ENCODE measurements at places on chromosomes 2 and 18.
A peak's percentile ranks its signal among the peaks of the same experiment; 100 is the strongest.

- no peak for DNase-seq
Observed at GRCh38 chr2:68287580-68288441, 31.9 kb downstream of the CNRIP1 start.

DNA sequence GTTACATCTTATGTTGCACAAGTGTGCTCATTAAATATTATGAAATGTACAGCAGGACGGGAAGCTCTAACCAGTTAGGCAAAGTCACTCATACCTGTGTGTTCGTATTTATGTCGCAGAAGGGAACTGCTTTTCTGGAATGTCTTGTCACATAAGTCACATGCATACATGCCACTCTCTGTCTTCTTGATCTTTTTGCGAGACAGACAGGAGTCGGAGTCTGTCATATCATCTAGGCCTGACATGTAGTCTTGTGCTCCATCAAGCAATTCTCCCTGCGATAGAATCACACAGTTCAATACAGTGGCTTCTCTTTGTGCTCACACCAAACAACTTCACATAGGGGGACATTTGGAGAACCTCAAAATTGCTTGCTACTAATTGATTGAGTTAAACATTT lies 123.6 kb downstream of the ZEB2 start:
- DNase-seq, result no peak

DNA sequence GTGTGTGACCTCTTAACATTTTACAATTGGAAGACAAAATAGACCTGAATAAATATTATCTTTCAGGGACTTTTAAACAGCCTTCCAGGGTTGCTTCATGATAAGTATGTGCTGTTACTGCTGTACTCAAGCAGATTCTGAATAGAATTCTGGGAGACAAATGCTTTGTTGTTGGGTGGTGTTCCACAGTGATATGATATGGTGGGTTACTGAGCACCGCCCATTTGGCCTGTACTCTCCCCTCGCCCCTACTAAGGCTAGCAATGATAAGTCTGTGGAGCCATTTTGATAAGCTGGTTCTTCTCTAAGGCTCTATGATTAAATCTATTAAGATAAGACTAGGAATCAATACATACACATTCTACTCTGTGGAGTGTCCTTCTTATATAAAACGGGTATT lies 89.8 kb upstream of the ITGA4 start:
- DNase-seq, result no peak

GRCh38 chr2:20126040-20126439 lies 74.6 kb upstream of the LAPTM4A start:
- no peak for DNase-seq

- DNase-seq, result no peak
Observed at GRCh38 chr2:65351234-65351947, 81.0 kb downstream of the SPRED2 start.

DNA sequence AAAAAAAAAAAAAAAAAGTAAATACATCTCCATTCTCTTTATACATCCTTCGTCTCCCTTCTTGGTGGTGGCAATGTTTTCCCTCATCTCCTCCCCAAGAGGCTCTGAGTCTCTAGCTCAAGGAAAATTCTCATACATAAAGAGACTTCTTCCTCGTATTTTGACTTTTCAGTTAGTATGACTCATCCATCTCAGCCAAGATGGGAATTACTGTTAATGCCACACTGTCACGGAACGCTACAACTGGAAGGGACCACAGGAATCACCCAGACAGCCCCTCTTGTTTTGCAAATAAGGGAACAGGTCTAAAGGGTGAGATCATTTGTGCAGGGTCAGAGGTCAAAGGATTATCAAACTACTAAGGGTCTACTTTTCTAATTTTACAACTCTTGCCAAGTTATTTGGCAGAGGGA lies 19.5 kb downstream of the NFE2L2 start:
- no peak for DNase-seq

- no peak for DNase-seq
Observed at GRCh38 chr18:1891641-1892040, 679.7 kb downstream of the METTL4 start.

GRCh38 chr2:108288534-108289106 lies at the start of gene SULT1C2:
TSS of gene SULT1C2 (plus strand) at chr2:108288895. CDS start at chr2:108293668, 4,773 bp downstream.
- no peak for DNase-seq

DNA sequence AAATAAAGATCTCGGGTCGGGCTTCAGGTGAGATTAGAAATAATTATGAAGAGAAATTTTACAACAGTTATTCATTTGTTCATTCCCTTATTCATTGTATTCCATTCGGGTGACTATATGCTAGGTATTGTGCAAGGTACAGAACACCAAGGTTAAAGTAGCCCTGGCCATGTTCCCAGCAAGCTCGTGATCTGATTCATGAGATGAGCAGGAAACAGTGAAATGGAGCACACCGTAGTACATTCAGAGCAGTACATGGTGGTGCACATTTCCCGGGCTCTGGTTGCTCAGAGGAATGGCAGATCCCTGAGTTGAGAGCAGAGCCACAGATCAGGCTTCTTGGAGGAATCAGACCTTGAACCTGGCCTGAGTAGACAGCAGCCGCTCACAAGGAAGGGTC lies 87.7 kb downstream of the PRKRA start:
- DNase-seq, result no peak

DNA sequence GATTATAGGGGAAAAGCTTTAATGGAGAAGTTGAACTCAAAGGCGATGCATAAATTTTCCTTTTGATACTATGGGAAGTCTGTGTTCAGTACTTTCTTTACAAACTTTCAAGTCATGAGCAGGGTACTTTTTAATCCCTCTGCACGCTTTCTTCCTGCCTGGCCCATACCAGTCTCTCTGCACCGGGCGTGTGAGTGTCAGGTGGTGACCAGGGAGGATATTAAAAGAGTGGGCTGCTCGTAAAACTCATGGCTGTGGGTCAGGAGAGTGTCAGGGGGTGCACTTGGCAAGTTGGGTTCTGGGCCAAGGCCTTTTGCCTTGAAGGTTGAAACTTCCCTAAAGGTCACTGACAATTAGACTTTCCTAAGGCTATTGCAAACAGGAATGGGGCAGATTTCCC lies 367.8 kb downstream of the GPD2 start:
- DNase-seq, result no peak

DNA sequence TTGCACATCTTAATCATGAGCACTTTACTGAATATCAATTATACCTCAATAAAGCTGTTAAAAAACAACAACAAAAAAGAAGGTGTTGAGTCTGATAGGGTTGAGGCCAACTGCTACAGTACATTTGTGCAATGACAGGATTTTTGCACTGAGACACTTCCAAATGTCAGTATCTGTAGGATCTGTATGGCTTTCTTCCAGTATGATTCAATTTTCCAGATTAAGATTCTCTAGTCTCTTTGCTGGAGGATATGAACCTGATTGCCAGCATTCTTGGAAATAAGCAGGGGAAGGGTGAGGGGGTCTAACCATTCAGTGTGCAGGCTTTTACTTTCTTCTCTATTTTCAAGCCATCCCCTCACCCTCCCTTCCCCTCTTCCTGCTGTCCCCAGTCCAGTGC lies 85.1 kb downstream of the SEMA4F start:
- no peak for DNase-seq

GRCh38 chr2:17319090-17319489 lies 199.2 kb downstream of the RAD51AP2 start:
- no peak for DNase-seq

- no peak for DNase-seq
Observed at GRCh38 chr18:47531717-47532116, 280.3 kb upstream of the SKOR2 start.

GRCh38 chr18:11454040-11454439 lies 155.4 kb upstream of the SLC35G4 start:
- no peak for DNase-seq

DNA sequence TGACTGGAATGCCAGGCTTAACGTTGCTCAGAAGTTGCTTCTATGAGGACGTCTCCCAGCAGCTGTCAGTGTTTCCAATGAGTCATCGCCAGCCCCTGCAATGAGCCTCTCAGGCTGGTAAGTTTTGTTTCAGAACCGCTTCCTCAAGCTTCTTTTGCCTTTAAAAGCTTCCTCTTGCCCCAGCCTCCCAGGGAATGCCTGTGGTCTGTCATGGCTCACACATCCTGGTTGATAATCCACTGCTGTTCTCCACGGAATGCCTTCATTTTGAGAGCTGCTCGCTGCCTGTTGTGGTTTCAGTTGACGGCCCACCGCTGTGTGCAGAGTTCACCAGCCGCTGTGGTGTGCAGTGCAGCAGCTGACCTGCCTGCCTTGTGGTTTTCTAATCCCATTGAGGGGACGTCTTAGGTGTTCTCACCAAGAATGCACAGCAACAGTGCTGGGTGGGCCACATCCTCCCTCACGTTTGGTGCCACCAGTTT lies 96.4 kb downstream of the RTP5 start:
- DNase-seq, result no peak

- DNase-seq, result no peak
Observed at GRCh38 chr2:239182981-239183791, 217.6 kb downstream of the HDAC4 start.

GRCh38 chr2:2586068-2586776 lies 255.1 kb upstream of the MYT1L start:
- no peak for DNase-seq

DNA sequence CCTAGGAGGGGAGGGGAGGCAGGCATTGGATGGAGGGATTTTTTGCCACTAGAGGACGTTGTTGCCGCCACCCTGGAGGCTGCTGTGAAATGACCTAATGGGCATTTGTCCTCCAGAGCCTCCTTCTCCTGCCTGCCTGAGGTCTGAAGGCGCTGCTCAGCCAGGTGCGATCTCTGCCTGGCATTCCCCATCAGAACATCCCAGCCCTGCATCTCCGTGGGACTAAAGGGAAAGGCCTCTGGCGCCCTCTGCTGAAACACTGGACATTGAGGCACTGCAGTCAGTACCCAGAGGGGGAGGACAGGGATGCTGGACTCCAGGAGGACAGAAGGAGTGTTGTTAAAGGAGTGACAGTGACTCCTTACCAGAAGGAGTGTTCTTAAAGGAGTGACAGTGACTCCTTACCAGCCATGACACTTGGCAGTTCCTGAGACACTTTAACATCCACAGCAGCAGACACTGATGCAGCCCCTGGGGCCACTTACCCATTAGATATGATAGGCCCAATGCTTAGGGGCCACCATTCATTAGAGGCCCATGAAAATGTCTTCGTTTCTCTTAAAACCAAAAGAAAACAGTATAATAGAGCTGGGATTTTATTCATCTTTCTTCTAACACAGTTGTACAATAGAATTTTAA lies 17.0 kb downstream of the THNSL2 start:
- DNase-seq, result peak; percentile 17

- no peak for DNase-seq
Observed at GRCh38 chr2:38648107-38648761, 17.7 kb upstream of the GALM start.

- peak; percentile 76 for DNase-seq
Observed at GRCh38 chr2:53786705-53787613, at the start of the genes ASB3 and ERLEC1. TSS of gene ASB3 (minus strand) at chr2:53786953. CDS start at chr2:53765572, 21,381 bp downstream. TSS of gene ERLEC1 (plus strand) at chr2:53787044. CDS start at chr2:53787211, 167 bp downstream.

DNA sequence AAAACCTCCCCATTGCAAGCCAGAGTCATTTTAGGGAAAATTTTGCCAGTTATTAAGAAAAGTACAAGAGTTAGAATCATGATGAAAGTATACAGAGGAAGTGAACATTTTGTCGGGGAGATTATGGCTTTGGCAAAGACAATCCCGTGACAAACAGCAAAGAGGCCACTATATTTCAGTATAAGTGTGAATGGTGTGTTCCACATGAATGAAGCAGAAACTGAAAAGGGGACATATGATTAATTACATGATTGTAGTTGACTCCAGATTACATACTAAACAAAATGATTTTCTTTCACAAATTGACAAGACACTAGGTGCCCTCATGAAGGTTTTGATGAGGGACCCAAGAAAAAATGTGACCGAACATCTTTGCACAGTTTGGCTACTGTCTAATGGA lies 42.0 kb downstream of the SP140 start:
- no peak for DNase-seq

DNA sequence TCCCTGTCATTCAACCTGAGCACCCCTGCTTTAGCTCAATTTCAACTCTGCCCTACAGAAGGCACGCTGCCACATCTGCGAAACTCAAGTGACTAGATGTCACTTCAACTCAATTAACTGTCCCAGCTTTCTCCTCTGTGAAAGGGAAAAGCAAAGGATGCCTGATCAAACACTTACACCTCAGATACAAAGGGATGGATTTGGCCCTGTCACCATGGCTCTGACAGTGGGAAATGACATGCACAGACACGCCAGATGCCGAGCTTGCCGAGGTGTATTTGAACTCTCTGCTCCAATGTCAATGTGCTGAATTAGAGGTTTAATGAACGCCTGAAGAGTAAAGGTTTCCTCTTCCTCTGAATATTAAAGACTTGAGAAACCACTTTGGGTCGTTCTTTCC lies 481.1 kb downstream of the CBLN2 start:
- DNase-seq, result no peak

- DNase-seq, result no peak
Observed at GRCh38 chr2:45469314-45470099, 141.6 kb downstream of the SRBD1 start.

GRCh38 chr18:36499938-36500337 lies 202.4 kb downstream of the FHOD3 start:
- no peak for DNase-seq

- no peak for DNase-seq
Observed at GRCh38 chr18:51235009-51235789, 37.7 kb upstream of the MEX3C start.

GRCh38 chr18:5424903-5425664 lies 118.7 kb downstream of the EPB41L3 start:
- DNase-seq, result no peak

DNA sequence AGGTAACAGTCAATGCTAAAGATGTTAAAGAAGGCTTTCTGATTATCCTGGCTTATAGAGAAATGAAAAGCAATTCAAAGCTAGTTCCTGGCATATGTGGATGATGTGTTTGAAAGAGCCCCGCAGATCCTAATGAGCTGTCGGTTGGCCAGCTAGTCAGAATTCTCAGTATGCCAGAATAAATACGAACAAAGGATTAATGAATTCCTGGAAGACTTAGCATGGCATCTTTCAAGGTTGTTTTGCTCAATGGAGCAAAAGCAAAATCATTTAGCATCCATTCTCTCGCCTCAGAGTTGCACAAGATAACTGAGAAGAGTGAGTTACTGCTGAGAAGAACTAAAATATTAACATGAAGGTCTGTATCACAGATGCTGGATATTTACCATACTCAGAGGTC lies 307.6 kb downstream of the RIT2 start:
- DNase-seq, result no peak

DNA sequence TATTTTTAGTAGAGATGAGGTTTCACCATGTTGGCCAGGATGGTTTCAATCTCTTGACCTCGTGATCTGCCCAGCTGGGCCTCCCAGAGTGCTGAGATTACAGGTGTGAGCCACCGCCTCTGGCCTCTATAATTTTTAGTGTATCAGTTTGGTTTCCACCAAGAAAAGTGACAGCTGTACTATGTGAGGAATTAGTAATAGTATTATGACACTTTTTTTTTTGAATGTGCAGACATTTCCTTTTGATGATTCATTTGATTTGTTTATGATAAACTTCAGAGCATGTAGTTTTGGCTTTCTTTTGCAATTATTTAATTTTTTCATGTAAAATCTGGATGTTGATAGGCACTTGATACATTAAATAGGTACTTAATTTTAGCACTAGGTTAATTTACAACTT lies 61.5 kb downstream of the PTPN4 start:
- no peak for DNase-seq
